ENCODE measurements at places on chromosomes 7 and 10.

DNA sequence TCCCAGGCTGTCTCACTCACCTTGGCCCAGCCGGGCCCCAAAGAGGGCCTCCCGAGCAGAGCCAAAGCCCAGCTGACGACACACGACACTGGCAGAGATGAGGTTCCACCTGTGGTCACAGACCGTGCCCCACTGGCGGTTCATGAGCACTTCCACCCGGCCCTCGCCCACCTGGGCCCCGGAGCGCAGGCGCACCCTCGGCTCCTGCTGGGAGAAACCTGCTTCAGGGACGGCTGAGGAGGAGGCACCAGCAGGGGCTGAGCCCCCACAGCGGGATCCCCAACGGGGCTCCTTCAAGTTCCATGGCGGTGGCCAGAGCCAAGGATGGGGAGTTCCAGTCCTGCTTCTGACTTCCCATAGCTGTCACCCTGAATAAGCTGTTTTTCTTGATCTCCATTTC is 10.0 kb downstream of the LOXL4 start:
- no peak for DNase-seq

GRCh38 chr10:27625452-27626211 is 120.0 kb downstream of the MKX start:
- no peak for DNase-seq

DNA sequence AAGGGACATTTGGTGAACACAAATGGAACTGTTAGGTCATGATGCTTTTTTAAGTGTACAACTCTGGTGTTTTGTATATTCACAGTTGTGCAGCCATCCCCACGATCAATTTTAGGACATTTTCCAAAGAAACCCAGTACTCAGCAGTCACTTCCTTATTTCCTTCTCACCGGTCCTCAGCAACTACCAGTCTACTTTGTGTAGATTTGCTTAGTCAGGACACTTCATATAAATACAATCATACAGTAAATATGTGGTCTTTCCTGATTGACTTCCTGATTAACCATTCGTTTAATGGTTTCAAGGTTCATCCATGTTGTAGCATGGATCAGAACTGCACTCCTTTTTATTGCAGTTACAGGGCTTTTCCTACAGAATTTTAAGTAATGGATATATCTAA is 14.4 kb downstream of the SGPL1 start:
- no peak for DNase-seq

DNA sequence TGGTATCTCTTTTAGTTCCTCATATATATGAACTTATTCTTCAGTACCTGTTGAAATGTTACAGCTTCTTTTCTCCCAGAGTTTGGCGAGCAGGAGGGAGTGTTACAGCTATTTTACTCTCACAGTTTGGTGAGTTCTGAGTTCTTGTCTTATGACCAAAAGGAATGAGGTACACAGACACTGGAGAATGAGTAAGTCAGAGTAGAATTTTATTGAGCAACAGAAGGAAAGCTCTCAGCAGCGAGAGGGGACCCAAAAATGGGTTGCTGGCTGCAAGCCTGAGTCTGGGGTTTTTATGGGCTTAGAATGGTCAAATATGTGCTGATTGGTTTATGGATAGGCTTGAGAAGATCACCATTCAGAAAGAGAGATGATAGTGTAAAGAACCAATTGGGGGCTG is 175.2 kb downstream of the CDK14 start:
- no peak for DNase-seq

GRCh38 chr10:103557455-103557854 is 64.0 kb downstream of the NEURL1 start:
- no peak for DNase-seq

DNA sequence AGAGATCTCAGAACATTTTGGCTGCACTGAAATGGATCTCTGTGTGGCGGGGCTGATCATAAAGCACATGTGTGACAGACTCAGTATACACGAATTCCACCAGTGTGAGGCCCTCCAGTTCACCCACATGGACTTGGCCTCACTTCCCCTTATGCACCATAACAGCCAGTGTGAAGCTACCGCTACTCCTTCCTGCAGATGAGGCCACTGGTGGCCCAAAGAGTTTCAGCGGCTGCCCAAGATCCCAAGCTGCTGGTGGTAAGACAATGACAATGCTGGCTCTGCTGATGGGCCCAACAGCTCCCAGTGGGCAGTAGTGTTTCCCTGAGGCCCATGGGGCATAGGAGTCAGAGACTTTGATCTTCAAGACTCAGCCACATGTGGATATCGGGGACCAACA is 21.0 kb upstream of the C10orf71 start:
- DNase-seq, result no peak
